GM18507 (cell line): ENCODE measurements at places on chromosomes 16 and 17.
A peak's percentile ranks its signal among the peaks of the same experiment; 100 is the strongest.

DNA sequence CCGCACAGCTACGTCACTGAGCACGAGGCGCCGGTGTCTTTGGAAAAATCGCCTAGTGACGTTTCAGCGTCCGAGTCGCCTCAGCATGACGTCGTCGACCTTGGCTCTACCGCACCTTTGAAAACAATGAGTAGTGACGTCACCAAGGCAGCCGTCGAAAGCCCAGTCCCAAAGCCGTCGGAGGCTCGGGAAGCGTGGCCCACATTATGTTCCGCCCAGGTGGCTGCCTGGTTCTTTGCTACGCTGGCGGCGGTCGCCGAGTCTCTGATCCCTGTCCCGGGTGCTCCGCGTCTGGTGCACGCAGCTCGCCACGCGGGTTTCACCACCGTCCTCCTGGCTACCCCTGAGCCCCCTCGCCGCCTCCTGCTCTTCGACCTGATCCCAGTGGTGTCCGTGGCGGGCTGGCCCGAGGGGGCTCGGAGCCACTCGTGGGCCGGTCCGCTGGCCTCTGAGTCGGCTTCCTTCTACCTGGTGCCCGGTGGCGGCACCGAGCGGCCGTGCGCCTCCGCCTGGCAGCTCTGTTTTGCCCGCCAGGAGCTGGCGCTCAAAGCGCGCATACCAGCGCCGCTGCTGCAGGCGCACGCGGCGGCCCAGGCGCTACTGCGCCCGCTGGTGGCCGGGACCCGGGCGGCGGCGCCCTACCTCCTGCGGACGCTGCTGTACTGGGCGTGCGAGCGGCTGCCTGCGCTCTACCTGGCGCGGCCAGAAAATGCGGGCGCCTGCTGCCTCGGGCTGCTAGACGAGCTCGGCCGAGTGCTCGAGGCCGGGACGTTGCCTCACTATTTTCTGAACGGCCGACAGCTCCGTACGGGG, 1.5 kb downstream of the TMEM102 start:
- peak; percentile 44 for DNase-seq

DNA sequence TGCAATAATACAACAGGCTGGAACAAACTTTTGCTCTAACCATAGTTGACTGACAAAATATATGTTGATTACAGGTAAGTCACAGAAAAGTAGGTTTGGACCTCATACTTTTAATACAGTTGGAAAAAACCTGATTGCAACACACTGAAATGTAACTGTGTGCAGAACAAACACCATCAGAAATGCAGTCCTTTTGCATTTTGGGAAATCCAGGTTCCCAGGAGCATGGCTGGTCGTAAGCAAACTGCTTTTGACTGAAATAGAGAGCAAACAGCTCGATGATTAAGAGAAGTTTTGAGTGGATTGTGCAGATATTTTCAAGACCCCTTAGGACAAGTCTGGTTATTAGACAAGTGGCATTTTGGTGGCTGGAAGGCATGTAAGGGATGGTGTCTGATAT, 8.0 kb downstream of the IGF2BP1 start:
- no peak for DNase-seq

DNA sequence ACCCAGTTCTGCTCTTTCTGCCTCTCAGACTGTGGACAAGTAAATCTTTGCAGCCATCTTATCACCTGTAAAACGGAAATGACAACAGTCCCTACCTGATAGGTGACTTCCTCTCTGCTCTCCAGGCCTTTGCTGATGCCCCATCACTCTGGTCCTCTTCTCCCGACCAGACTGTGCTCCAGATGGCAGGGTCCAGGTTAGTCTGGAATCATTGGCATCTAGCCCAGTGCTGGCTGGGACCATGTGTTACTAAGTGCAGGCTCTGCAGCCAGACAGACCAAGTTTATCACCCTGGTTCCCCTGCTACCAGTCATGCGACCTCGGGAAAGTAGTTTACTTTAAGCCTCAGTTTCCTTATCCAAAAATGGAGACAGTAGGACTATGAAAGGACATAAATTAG, 1.8 kb upstream of the NUBP1 start:
- no peak for DNase-seq

DNA sequence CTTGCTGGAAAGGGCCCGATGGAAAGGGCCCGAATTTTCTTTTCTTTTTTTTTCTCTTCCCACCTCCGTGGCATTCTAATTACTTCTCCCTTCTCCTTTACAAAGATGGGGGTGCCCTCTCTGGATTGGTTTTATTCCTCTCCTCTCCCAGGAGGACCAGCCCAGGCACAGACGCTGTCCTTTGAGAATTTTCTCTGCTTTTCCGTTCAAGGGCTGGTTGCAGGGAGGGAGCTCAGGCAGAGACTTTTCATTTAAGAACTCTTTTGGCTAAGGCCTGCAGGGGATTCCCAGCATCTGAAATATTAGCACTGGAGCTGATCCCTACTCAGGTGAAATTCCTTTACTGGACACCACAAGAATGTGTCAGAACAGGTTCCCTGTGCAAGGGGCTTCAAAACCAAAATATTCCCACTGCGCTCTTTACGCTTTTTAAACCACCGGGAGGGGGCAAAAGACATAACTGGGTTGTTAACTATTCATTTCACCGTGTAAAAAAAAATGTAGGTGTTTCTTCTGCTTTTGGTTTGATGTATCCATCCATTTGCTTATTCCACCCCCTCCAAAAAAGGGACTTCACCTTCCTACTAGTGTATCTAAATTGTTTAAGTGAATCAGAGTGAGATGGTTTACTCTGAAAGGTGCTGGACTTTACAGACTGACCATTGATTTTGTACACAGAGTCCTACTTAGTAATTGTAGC, 1.4 kb downstream of the NFAT5 start:
- no peak for DNase-seq

DNA sequence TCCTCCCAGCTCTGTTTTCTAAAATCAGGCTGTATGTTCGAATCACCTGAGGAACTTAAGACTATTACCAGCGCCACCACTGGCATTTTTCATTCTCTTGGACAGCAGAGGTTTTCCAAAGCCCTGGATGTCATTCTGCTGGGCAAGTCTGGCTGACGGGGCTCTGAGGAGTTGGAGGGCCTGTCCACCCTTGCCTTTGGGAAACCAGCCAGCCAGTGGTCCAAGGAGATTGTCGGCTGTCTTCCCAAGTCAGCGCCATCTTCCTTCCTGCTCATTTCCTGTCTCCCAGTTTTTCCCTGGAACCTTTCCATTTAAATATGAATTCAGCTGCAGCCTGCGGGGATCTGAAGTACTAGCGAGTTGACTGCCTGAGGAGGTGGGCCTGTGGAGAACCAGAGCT, 258.3 kb downstream of the PRKCA start:
- DNase-seq = no peak

DNA sequence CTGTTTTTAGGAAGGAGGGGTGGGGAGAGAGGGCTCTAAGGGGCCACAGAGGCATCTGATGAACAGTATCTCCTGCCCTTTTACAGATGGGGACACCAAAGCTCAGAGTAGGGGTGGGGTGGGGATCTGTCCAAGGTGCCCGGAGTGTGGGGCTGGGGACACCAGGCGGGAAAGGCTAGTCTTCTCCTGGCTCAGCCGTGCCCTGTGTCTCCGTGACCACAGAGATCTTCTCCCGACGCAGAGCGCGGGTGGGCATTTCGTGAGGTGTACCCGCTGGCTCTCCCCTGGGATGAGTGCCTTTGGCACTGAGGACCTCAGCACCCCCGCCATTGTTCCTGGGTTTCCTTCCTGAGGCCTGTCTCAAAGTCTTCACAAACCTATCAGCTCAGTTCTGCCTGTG, 209.6 kb downstream of the NTN1 start:
- no peak for DNase-seq

- no peak for DNase-seq
Observed at GRCh38 chr16:3120435-3120834, 8.0 kb downstream of the ZNF205 start.

- DNase-seq = no peak
Observed at GRCh38 chr17:57099165-57099564, 14.1 kb downstream of the AKAP1 start.

GRCh38 chr17:34542700-34543336, 36.6 kb upstream of the TMEM132E start:
- DNase-seq = no peak

GRCh38 chr16:63876103-63876502, 1245.8 kb downstream of the CDH11 start:
- no peak for DNase-seq

GRCh38 chr16:58196898-58197313, 1.0 kb downstream of the CSNK2A2 start:
- DNase-seq = no peak
